ENCODE measurements at places on chromosomes 11 and 22.

DNA sequence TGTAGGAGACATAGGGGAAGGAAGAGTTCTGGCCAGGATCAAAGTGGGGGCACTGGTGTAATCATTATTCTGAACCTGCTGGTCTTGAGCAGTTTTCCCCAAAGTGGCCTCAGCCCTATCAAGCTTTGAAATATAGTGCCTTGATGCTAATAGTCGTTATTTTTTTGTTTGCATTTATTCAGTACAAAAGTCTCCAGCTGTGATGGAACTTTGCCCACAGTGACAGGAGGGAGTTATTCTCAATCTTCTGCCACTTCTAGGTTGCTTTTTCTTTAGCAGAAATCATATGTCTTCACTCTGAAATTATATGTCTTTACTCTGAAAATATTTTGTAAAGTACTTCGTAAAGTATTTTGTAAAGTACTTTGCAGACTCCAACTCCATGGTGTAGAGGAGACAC, 93.1 kb downstream of the FAT3 start:
- no peak for DNase-seq

DNA sequence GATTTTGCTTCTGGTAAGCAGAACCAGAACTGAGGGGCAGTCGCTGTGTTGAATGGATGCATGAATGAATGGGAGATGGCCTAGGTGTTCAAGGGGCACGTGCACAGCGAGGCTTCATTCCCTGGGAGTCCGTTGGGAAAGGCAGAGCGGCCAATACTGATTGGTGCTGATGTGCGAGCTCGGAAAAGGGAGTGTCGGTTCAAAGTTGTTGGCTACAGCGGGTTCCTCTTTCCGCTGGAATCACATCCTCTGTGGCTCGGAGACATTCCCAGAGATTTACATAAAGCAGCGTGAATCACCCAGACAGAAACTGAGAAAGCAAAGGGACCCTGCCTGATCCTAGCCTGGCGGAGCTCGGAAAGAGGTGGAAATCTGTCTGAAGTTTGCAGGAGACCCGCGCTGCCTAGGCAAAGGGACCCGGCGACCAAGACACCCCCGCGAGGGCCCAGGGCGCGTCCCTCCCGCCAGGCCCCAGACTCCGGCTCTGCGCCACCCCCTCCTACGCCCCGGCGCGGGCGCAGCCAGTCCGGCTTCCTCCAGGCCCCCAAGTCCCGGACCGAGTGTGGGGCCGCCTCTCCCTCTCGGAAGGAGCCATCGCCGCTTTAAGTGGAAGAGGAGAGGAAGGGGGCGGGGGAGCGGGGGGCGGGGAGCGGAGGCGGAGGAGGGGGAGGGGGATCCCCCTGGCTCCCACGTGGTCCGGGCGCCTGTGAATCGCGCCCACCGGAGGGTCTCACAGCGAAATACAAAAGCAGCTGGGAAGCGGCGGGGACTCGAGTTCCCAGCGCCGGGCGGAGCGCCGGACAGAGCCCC, at the start of gene FJX1:
FJX1 (plus strand) TSS at position 774 of the 810 bp plus-strand sequence. CDS start 177 bp downstream, outside the sequence.
- peak; percentile 14 for DNase-seq

GRCh38 chr11:3219281-3219892, 774 bp upstream of the MRGPRG start:
- no peak for DNase-seq

- DNase-seq: no peak
Observed at GRCh38 chr22:37557321-37558001, 2.8 kb upstream of the CDC42EP1 start.

GRCh38 chr11:16962146-16962545, 52.1 kb downstream of the PLEKHA7 start:
- no peak for DNase-seq

GRCh38 chr11:44314733-44315132, 4.8 kb upstream of the ALX4 start:
- DNase-seq: no peak

DNA sequence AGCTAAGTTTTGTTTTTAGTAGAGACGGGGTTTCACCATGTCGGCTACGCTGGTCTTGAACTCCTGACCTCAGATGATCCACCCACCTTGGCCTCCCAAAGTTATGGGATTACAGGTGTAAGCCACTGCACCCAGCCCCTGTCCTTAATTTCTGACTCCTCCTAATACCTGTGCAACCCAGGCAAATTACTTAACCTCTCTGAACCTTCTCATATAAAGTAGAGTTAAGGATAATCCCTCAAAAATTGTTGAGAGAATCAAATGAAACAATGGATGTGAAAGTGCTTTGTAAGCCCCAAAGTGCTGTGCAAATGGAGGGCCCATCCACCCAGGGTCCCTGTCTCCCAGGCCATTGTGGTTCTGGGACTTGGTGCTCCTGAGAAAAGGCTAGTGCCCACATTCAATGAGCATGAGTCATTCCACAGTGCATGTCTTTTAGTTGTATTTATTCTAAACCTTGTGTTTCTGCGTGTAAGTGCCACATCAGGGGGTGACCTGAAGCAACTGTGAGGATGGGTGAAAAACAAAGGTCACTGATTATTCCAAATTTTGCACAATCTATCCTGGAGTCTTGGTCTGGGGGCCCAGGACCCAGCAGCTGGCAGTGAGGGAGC, 61.4 kb upstream of the PTPRJ start:
- no peak for DNase-seq

GRCh38 chr11:77120571-77120970, 7.5 kb upstream of the MYO7A start:
- DNase-seq: no peak

DNA sequence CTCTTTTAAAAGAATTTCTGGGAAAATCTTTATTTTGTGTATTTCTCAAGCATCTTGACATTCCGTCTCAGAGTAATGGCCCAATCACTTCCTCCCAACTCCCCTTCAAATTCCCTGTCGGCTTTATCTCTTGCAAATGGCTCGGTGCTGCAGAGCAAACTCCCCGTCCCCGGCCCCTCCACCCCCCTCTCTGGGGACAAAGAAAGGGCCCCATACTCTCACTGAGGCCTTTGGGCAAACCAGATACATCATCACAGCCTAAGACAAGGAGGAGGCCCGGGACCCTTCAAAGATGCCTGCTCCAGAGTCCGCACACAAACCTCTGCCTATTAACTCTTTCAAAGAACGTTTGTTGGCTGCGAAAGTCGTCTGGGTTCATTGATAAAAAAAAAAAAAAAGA, 3.9 kb upstream of the SMIM38 start:
- no peak for DNase-seq

GRCh38 chr11:2138068-2138430, 1.1 kb downstream of the IGF2 start:
- DNase-seq: peak; percentile 5

- DNase-seq: no peak
Observed at GRCh38 chr11:10588904-10589303, 20.4 kb upstream of the LYVE1 start.

DNA sequence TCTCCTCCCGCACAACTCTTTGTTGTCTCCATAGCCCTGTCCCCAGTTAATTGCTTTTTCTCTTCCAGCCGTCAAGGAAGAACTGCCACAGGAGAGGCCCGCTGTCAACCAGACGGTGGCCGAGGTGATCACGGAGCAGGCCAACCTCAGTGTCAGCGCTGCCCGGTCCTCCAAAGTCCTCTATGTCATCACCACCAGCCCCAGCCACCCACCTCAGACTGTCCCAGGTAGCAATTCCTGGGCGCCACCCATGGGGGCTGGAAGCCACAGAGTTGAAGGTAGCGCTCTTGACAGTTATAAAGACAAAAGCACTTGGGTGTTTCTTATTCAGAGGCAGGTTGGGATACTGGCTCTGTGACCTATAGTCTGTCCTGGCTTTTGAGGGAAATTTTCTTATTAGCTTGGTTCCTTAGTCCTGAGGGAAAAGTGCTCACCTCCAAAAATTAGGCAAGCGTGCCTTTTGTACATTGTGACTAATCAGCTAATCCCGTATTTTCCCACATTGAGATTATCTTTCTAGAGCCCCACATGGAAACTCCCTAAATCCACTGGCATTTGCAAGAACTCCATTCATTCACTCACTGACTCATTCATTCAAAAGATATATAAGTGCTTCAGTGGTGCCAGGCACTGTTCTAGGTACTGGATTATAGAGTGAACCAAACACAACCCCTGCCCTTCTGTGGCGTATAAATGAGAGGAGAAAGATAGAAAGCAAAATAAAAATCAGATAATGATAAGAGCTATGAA, 65.9 kb downstream of the KREMEN1 start:
- no peak for DNase-seq

- DNase-seq: no peak
Observed at GRCh38 chr11:1949302-1949701, 2.2 kb downstream of the MRPL23 start.

DNA sequence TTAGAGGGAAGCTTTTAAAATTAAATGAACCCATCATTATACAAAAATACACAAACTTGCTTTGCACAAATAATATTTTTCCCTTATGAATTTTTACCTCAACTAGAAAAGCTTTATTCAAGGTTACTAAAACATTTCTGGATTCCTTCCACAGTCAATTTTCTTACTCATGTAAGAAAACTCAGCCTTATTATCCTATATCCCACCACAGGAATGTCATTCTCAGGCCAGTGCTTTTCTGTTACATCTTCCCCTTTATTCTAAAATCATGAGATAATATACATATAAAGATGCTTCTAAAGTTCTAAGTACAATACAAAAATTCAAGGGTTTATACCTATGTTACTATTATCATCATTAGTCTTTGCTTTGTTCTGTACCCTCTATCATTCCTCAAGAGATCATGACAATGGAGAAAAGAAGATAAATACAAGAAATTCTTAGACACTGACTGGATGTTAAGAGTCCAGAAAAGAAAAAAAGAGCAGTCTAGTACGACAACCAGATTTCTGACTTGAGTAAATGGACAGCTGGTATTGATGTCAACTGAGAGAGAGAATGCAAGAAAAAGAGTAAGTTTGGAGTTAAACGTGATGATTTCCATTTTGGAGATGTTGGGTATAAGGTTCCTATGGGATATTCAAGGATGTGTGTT, 60.3 kb downstream of the MTMR2 start:
- DNase-seq: no peak

DNA sequence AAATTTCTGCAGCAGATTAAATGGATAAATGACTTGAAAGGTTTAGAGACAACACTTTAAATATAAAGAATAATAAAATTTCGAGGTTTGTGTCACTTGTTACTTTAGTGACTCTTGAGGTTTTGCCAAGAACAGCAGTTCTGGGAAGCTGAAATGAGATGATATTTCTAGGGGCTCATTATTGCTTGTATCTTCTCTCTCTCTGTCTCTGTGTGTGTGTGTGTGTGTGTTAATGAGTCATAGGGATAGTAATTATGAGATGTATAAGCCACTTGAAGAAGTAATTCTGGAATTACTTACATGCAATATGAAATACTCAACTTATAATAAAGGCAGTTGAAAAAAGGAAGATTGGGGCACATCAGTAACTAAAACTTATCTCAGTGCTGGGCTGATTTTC, 9.6 kb upstream of the OR10G7 start:
- DNase-seq: peak; percentile 13

DNA sequence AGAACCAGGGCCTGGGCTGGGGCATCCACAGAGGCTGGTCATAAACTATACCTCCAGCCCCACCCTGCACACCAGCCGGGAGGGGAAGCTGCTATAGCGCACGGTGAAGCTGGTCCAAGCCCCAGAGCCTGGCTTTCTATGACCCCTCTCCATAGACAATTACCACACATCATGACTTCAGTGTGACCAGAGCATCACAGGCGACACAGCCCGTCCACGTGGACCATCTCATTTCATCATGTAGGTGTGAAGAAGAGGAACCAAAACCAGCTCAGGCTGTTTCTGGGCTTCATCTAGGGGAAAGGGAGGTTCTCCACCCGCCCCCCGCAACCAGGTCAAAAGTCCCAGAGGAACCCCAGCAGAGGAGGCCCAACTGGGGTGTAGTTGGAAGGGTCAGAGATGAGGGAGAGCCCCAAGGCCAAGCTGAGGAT, 3.0 kb downstream of the CXCR5 start:
- no peak for DNase-seq

DNA sequence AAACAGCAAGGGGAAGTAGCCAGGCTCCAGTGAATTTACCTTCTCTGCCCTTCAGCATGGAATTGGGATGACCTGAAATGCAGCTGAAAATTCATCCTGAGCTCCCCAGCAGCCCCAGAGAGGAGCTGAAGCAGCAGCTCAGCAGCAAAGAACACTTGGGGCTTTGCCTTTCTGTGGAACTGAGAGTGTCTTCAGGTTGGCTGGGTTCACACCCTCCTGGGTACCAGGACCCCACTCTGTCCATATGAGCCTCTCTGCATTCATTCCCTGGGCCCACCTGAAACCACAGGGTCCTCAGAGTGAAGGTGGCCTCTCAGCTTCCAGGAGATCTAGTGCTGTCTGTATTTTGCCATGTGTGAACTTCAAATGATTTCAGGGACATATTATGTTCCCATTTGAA, 429.2 kb downstream of the MN1 start:
- no peak for DNase-seq

DNA sequence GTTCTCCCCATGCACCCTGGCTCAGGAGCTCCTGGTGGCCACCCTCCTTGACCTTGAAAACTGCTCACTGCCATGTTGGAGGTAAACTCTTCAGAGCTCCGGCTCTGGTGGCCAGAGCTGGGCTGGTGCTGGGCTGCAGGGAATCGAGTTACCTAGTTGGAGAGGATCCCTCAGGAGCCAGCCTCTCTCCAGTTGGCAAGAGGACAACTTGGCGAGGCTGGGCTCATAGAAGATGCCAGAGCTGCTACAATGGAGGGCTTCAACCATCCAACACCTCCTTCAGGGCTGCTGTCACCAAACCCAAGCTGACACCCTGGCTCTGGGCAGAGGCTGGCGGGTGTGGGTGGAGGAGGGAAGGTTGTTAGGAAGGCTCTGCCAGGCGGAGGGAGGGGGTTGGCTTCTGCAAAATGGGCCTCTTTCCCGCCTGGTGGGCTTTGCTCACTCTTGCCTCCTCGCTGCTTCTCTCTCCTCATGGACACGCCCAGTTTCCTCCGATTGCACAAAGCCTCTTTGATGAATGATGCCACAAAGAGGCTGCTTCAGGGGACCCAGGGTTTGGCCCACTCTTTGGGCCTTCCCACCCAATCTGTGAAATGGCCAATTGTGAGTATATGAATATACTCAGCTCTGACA, 53.1 kb downstream of the THAP12 start:
- DNase-seq: no peak

- DNase-seq: no peak
Observed at GRCh38 chr11:12187399-12187798, 77.0 kb downstream of the MICAL2 start.

GRCh38 chr11:76077575-76078150, 128.6 kb downstream of the WNT11 start:
- no peak for DNase-seq

GRCh38 chr11:2662024-2662312, 37.8 kb downstream of the KCNQ1OT1 start:
- DNase-seq: no peak

DNA sequence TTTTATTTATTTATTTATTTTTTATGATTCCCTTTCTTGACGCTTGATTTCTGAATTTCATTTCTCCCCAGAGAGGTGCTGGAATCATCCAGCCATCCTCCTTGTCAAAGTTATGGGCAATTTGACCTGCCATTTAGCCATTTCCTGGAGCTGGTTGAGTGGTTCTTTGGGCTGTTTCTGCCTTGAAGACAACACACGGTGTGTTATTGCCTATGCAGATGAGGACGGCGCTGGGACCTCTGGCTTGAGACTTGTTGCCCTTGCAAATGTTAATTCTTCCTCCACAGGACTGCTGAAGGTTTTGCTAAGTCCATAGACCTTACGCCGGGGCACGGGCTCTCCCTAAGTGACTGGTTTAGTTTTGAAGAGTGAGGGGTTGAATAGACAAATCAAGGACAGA, 147.9 kb upstream of the PLET1 start:
- no peak for DNase-seq
